ENCODE measurements at places on chromosomes 4 and X.

DNA sequence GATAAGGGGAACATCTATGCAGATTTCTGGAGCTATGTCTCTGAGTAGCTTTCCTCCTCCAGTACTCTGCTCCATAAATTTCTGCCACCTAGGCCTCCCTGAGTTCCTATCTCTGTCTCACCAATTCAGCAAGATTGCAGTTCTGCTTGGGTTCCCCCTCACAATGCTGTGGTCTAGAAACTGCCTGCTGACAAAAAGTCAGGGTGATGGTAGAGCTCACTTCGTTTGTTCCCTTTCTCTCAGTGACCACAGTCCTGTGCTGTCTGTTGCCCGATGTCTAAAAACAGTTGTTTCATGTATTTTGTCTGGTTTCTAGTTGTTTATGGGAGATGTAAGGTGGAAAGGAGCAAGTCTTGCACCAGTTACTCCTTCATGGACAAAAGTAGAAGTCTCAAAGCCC, 41.1 kb downstream of the AMMECR1 start:
- DNase-seq: no peak

DNA sequence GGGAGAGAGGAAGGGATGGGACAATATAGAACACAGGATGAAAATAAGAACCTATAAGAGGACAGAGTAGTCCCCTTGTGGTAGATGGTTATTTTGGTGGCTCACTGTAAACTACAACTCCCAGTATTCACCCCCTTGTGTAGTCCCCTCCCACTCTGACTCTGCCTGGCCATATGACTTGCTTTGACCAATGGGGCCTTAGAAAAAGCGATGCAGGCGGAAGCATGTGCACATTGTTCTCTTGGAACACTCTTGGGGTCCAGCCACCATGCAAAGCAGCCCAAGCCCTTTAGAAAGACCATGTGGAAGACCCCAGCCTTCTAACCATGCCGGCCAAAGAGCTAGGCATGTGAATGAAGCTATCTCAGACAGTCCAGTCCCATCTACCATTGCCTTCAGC, 415.0 kb downstream of the BCOR start:
- DNase-seq: no peak

- DNase-seq: no peak
Observed at GRCh38 chr4:149980121-149980682, 98.0 kb upstream of the DCLK2 start.

DNA sequence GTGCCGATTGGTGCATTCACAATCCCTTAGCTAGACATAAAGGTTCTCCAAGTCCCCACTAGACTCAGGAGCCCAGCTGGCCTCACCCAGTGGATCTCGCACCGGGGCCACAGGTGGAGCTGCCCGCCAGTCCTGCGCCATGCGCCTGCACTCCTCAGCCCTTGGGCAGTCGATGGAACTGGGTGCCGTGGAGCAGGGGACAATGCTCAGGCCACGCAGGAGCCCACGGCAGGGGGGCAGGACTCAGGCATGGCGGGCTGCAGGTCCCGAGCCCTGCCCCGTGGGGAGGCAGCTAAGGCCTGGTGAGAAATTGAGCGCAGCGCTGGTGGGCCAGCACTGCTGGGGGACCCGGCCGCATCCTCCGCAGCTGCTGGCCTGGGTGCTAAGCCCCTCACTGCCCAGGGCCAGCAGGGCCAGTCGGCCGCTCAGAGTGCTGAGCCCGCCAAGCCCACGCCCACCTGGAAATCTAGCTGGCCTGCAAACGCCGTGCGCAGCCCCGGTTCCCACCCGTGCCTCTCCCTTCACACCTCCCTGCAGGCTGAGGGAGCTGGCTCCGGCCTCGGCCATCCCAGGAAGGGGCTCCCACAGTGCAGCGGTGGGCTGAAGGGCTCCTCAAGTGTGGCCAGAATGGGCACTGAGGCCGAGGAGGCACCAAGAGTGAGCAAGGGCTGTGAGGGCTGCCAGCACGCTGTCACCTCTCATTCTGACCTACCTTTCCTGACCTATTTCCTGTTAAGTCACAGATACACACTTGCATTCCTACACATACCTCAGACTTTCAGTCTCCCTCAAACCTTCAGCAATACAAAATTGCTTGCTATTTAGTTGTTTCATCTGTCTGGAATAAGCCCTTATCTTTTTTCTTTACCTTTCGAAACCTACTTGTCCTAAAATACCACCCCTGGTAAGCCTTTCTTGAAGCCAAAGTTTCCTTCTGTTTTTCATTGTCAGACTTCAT, 20.7 kb downstream of the UBE2K start:
- no peak for DNase-seq

DNA sequence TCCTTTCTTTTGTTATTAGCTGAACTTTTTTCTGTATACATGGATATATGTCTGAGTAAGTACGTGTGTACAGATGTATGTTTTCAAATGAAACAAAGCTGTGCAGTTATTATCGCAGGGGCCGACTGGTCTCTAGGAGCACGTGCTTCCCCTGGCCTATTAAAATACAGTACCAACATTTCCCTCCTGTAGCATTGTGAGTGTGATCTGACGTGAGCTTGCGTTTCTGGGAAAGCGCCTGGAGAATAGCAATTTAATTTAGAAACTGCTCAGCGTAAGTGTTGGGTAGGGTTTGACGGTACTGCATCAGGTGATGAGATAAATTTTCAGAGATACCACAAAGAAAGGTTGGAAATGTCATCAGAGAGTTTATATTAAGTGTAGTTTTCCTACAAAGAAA, 173.3 kb downstream of the FBXO8 start:
- DNase-seq: no peak

DNA sequence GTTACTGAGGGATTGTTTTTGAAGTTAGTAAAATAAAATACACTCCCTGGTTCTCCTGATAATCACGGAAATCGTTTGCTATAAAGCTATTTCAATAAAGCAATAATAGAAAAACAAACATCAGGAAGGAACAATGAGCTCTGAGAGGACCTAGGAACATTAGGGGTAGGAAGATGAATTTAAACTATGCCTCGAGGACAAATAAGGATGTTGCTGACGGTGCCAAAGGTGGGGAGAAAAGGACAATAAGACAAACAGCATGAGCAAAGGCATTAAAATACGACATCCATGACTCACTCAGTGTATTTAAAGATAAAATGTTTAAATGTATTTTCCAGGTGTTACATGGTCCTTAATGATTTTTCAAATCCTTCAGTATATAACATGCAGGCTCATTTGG, 110.3 kb downstream of the MTNR1A start:
- no peak for DNase-seq

DNA sequence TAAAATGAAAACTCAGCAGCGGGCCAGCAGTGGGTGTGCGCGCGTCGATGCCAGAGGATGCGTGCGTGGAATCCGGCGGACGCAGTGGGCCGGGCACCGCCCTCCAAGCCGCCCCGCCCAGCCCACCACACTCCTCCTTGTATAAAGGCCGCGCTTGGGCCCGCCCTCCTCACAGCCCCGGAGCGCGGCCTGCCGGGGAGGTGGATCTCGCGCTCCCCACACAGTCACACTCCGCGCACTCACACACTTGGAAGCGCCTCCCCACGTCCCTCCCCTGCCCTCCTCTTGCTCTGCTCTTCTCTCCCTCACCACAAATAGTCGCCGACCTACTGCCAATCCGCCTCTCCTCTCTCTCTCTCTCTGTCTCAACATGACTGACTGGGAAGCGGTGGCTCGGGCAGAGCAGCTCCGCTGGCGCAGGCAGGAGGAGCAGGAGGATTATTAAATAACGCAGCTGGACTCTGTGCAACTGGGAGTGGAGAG, at the start of gene CCSER1:
TSS of gene CCSER1 (plus strand) at position 172 of the 483 bp plus-strand sequence.
- peak; percentile 28 for DNase-seq

- DNase-seq: no peak
Observed at GRCh38 chrX:134570899-134571298, 87.4 kb downstream of the PLAC1 start.

All from immature natural killer cell (primary cell).